Subcutaneous preadipocyte (primary cell): ENCODE measurements at places on chromosomes 16 and 17. TPM values are rescaled to one million over a fixed set of nuclear protein-coding genes. Genes with fewer than 3 reads are reported as not detected.

Gene ABCC3
- 40.8 and 43.0 TPM in 2 replicates for total RNA-seq

Gene WSCD1
- 0.20 TPM in 1 of 2 replicates, not detected in the other for total RNA-seq

Gene KRTAP4-5
- not detected in 2 replicates for total RNA-seq

Gene SCGB1C2
- total RNA-seq, result not detected in 2 replicates

Gene ADAD2
- not detected in 2 replicates for total RNA-seq

Gene SKAP1
- not detected in 2 replicates for total RNA-seq

Gene ABCA6
- total RNA-seq, result 97.0 and 114 TPM in 2 replicates

Gene TBC1D28
- total RNA-seq, result not detected in 2 replicates

Gene DLX4
- not detected in 2 replicates for total RNA-seq

Gene BRICD5
- 0.37 and 1.6 TPM in 2 replicates for total RNA-seq

Gene SLFN14
- total RNA-seq, result not detected in 2 replicates

Gene NPIPA8
- not detected in 2 replicates for total RNA-seq

Gene CFAP119
- 1.5 and 2.5 TPM in 2 replicates for total RNA-seq

Gene NXPH3
- under 0.01 TPM in 1 of 2 replicates, not detected in the other for total RNA-seq

Gene GAS7
- total RNA-seq, result 4.5 and 18.4 TPM in 2 replicates

Gene KRT23
- not detected in 2 replicates for total RNA-seq

Gene NHLRC4
- 0.37 and 0.59 TPM in 2 replicates for total RNA-seq
